NCI-H2171 treated with DMSO at 0.1 percent for 48 hours (cell line): ENCODE measurements at places on chromosomes 5 and 9.

GRCh38 chr5:51889703-51890102 is 506.5 kb downstream of the ISL1 start:
- no peak for DNase-seq

GRCh38 chr5:134111741-134112647 is 2.5 kb upstream of the TCF7 start:
- DNase-seq: no peak

GRCh38 chr5:59487068-59487686 is 406.3 kb downstream of the PDE4D start:
- no peak for DNase-seq

DNA sequence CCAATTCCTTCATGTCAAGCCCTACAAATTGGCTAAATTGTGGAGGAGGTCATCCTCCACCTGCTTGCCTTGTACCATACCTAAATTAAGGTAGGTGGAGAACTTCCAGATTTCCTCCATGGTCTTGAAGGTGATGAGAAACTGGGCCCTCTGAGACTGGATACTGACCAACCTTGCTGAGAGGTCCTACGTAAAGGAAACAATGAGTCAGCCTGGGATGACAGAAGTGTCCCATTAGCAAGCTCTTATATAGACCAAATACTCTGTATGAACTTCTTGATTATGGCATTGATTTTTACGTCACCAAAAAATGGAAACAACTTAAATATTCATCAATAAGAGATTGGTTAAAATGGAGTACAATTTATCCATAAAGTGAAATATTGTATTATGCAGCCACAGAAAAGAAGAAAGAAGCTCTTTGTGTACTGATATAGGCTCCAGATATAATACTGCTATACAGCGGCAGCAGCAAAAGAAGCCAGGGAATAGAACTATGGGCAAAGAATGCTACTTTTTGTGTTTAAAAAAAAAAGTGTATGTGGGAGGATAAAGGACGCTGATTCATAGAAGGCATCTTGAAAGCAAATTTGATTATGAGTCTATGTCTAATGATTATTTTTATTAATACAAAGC is 18.3 kb downstream of the SH3TC2 start:
- DNase-seq: no peak

DNA sequence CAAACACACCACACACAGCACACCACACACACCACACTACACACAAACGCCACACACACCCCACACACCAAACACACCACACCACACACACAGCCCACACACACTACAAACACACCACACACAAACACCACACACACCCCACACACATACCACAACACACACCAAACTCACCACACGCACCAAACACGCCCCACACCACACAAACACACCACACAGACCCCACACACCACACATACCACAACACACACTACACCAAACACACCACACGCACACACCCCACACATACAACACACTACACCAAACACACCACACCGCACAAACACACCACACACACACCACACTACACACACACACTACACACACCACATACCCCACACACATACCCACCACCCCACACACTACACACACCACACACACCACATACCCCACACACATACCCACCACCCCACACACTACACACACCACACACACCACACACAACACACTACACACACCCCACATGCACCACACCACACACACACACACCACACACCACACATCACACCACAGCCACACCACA is 151.2 kb downstream of the ERCC6L2 start:
- DNase-seq: no peak

DNA sequence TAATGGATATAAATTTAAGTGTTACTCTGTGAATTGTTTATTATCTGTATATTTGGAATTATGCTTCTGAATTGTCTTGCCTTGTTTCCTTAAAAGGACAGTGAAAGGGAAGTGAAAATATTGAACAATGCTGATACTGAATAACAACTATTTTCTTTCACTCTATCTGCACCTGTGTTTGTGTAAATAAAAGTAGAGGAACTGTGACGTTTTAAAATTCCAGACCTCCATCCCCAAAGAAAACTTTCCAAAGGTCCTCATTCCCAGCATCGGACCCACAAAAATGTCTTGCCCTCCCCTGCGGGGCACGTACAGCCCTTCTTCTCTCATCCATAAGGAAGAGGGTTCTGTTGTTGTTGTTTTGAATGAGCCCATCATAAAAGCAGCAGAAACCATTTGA is 100.0 kb downstream of the NLN start:
- DNase-seq: no peak

GRCh38 chr5:147187099-147187540 is 47.7 kb upstream of the STK32A start:
- DNase-seq: no peak
